SK-N-DZ (cell line): ENCODE measurements at places on chromosomes 11 and 22.

GRCh38 chr11:46367244-46367915 lies 14.1 kb upstream of the MDK start:
- no peak for DNase-seq

- DNase-seq: no peak
Observed at GRCh38 chr11:46972343-46972742, 35.8 kb downstream of the CSTPP1 start.

DNA sequence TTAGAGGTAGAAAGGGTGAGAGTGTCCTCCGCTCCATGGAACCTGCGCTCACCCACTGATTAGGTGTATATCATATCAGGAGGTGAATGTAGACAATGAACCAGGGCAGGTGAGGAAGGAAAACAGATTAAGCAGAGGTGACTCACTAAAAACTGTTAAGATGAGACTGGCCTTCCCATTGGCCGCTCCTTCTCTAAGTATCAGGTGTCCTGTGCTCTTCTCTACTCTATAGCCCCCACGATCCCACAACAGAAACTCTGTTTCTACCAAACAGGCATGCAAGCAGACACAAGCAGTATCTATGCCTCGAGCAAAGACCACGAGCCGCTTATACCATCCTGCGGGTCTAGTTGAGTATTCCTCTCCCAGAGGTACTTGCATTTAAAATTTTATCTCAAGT lies 103.1 kb downstream of the SNX19 start:
- DNase-seq: no peak

- peak; percentile 29 for DNase-seq
Observed at GRCh38 chr11:74311352-74311926, at the start of gene P4HA3. Gene P4HA3, minus strand, starts transcription at chr11:74311640. Its CDS starts 29 bp downstream, at chr11:74311611.
